ENCODE measurements at places on chromosomes 13 and 19.

- no peak for DNase-seq
Measured at GRCh38 chr19:8129061-8129618, 20.3 kb downstream of the FBN3 start.

- DNase-seq = no peak
Measured at GRCh38 chr13:53494406-53494805, 465.8 kb downstream of the OLFM4 start.

GRCh38 chr19:55354698-55355212 is at the start of gene COX6B2:
Gene COX6B2 (minus strand): TSS chr19:55354719. CDS start chr19:55354521, 198 bp downstream.
- DNase-seq = peak; percentile 32

- DNase-seq = peak; percentile 96
Measured at GRCh38 chr19:47745010-47745901, at the start of gene NOP53. Gene NOP53 (plus strand): TSS chr19:47745546. CDS start chr19:47745560, 14 bp downstream.

- no peak for DNase-seq
Measured at GRCh38 chr13:113061271-113061625, 44.3 kb upstream of the F7 start.

DNA sequence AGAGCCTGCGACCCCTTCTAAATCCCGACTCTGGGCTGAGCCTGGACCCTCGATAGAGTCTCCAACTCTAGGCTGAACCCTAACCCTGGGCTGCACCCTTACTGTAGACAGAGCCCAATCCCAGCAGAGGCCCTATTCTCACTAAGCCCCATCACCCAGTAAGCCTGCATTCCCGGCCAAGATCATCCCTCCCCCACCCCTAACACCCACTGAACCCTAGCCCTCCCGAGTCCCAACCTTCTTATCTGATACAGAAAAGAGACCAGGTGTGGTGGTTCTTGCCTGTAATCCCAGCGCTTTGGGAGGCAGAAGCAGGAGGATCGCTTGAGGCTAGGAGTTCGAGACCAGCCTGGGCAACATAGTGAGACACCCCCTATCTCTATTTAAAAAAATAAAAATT is 2.6 kb upstream of the TNFAIP8L1 start:
- no peak for DNase-seq

DNA sequence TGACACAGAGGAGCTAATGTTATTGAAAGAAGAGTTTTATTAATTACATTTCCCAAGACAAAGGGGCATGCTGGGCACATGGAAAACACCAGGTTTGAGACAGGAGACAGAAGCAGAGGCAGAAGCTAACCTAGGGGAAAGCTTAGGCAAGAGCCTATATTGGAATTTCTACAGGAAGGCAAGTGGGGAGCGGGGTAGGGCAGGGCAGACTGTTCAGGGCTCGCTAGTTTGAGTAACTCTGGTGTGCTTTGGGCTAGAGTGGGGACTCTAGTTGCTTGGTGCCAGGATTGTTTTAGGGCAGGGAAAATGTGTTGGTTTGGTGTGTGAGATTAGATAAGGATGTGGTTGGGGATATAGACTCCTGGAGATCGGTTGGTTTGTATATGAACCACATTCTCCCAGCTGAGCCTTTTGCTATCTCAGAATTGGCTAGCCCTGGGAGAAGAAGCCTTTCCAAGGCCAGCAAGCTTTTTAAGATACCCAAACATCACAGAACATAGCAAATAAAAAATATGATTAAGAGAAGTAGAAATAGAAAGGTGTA is 8.4 kb upstream of the UFM1 start:
- DNase-seq = no peak

GRCh38 chr13:29505511-29505910 is 90.0 kb downstream of the SLC7A1 start:
- DNase-seq = no peak

DNA sequence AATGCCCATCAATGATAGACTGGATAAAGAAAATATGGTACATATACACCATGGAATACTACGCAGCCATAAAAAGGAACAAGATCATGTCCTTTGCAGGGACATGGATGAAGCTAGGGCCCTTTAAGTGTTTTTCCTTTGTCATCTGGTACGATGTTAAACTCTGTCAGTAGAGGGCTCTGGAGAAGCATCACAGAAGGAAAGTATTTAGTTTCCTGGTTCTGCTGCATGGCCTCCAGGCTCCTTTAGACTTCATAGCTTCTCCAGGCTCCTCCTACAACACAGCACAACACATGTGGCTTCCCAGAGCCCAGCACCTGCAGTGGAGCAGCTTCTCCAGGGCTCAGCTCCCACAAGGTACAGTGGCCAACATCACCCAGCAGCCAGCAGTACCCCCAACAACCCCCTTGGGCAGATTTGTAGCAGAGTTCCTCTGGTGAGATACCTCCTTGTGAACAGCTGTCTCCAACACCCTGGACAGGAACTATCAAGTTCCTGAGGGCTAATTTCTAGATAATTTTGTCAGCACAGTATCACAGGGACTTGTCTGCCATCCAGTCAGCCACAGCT is 63.4 kb downstream of the KCTD12 start:
- no peak for DNase-seq

DNA sequence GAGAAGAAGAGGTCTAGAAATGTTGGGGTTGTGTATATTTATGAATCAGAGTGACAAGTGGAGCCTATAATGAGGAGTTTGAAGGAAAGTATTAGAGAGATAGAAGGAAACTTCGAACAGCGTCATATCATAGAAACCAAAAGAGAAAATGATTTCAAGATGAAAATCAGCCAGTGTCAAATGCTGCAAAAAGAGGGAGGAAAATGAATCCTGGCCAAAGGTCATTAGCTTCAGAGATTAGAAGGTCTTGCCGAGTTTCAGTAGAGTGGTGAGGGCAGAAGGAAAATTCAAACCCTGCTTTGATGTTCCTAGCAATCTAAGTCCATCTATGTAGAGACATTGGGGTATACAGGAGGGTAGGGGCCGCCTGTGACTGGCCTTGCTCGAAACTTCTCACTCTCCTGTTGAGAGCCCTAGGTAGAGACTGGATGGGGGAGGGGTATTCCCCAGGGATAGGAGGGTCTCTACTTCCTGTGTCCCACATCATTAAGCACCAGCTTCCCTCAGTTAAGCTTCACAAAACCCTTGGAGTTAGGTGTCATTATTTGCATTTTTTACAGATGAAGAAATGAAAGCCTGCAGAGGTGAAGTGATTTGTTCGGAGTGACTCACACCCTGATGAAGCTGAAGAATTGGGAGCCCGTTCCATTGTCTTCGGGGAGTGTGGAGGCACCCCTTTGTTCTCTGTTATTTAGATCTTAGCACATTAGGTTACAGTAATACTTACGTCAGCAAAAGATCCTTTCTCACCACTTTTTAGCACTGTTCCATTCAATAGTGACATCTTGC is 62.8 kb downstream of the FGF9 start:
- no peak for DNase-seq

DNA sequence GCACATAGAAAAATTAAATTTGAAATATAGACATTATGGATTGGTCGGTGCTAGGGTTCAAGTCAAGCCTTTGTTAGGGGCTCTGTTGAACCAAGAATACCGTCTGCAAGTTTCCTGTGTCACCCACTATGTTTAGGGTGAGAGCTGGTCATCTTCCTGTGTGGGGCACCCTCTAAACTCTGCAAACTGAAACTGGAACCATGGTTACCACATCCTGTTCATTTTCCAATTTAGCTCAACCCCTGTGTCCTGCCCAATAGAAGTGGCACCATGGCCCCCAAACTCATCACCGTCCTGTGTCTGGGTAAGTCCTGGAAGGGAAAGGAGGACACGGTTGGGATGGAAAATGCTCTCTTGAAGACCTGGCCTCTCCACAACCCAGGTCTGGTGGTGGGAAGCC is 29.9 kb downstream of the LAIR2 start:
- DNase-seq = no peak

DNA sequence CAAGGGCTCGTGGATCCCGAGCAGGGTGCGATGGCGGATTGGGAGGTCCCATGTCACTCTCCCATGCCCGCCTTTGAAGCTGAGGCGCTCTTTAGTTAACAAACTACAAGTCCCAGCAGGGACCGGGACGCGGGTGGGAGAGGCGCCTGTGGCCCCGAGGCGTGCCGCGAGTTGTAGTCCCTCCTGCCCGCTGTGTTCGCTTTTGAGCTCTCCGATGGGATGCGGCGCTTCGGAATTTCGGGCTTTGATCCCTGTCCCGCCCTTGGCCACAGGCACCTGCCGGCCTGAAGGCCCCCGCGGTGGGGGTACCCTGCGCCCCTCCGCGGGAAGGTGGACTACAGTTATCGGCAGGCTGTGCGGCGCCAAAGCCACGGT is 11.0 kb downstream of the CYTH2 start:
- DNase-seq = peak; percentile 51

GRCh38 chr19:3179739-3180293 is 1.2 kb downstream of the S1PR4 start:
- DNase-seq = peak; percentile 43

DNA sequence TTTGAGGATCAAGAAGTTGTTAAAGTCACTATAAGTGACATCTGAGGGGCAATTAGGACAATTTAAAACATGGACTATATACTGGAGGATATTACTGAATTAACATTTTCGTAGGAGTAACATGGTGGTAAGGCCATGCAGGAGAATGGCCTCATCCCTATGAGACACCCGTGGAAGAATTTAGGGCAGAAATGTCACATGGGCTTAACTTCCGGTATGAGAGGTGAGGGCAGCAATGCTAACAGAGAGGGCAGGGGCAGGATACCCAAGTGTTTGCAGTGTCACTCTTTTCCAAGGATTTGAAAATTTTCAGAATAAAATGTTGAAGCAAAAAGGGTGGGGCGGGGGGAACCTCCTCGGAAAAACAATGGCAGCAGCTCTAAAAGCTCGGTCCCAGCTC is 23.6 kb downstream of the RANBP3 start:
- DNase-seq = no peak

GRCh38 chr19:39506944-39507714 is 7.8 kb upstream of the SELENOV start:
- DNase-seq = peak; percentile 50

DNA sequence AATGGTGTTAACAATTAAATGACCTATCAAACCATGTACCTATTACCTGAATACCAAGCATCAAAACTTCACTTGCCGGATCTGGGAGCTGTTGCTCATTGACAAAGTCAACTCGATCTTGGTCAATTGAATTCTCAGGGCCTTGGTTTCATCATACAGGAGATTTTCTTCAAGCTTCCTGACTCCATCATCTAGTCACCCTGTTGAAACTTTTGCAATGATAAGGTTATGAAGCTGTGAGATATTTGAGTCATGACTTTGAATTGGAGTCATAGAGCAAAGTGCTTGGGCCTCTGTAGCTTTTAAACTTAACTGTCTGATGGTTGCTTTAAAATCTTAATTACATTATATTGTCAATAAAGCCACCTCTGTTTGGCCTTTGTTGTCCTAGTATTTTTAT is 260.9 kb downstream of the COG6 start:
- DNase-seq = no peak

- no peak for DNase-seq
Measured at GRCh38 chr13:95643571-95643935, 953 bp downstream of the DZIP1 start.

GRCh38 chr13:70809588-70809987 is 701.3 kb upstream of the KLHL1 start:
- no peak for DNase-seq

- no peak for DNase-seq
Measured at GRCh38 chr13:44921931-44922758, 67.1 kb downstream of the NUFIP1 start.

DNA sequence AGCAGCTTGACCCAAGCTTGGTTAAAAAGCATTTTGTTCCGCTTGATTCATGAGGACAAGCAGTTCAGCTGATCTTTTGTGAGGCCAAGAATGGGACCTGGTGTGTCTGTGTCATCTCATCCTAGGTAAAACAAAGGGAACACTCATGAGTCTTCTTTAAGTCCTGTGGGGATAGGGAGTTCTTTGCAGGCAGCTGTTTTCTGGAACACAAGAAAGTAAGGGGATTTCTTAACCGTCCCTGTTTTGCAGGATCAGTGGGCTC is 134.5 kb upstream of the TMTC4 start:
- DNase-seq = no peak

DNA sequence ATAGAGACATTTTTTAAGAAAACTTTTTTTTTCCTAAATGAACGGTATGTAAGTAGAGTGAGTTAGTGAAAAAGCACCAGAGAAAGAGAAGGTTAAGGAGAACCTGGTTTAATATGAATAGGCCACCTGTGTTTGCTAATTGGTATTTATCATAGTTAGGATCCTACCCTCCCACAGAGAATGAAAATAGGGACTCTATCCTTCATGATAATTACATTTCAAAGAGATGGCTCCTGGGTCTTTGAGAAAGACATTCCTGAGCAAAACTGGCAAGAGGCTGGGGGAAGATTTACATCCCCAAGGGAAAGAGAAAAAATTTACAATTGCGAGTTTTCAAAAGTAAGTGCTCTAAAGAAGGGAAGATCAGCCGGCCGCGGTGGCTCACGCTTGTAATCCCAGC is 1284.5 kb downstream of the SLITRK1 start:
- DNase-seq = no peak

- no peak for DNase-seq
Measured at GRCh38 chr13:92963029-92963428, 263.6 kb upstream of the GPC6 start.

GRCh38 chr19:49380391-49380790 is 7.7 kb upstream of the KASH5 start:
- DNase-seq = no peak

DNA sequence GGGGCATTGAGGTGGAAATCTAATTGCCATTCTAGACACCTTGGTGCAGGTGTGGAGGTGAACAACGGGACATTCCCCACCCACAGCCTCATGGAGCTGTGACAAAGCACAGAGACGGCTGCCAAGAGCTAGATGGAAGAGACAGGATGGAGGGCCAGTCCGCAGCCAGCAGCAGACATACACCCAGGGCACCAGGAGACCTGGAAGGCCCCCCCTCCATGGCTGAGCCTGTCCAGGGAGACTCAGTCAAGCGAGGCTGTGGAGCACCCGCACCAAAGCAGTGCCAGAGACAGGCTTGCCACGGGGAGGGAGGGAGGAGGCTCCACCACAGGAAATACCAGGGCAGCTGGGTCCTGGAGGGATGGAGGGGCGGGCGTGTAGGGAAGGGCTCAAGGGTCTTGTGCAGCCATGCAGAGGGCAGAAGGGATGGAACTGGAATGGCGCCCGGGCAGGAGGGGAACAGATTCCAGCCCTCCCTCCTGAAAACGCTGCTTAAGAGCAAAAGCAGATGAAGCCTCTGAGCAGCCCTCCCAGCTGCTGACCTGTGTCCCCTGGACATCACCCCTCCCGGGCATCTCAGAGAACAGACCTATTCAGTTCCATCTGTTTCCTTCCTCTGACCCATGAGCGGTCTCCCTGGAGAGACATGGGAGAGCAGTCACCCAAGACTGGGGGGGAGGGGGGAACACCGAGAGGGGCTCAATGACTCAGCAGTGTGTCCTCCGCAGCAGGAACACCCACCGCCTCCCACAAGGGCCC is 14.4 kb downstream of the EPS15L1 start:
- DNase-seq = no peak

GRCh38 chr19:4570916-4571304 is 11.4 kb upstream of the SEMA6B start:
- no peak for DNase-seq

- DNase-seq = no peak
Measured at GRCh38 chr19:12703046-12703445, 6.6 kb upstream of the FBXW9 start.

DNA sequence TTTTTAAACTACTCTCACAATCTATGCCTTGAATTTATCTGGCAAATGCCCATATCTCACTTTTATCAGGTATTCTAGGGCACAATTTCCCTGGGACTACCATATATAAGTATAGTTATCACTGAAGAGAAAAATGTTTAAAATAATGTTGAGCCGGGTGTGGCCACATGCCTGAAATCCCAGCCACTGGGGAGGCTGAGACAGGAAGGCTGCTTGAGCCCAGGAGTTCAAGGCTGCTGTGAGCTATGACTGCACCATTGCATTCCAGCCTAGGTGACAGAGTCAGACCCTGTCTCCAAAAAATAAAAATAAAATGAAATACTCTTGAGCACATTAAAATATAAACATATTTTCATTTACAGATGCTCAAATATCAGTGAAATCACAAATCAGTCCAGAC is 4.1 kb downstream of the KATNAL1 start:
- DNase-seq = no peak

All from activated T-cell treated with anti-CD3 and anti-CD28 coated beads, Interleukin-2, amount 50 U/mL, for 1 hour (primary cell).